ENCODE measurements at places on chromosomes 7 and 10.

DNA sequence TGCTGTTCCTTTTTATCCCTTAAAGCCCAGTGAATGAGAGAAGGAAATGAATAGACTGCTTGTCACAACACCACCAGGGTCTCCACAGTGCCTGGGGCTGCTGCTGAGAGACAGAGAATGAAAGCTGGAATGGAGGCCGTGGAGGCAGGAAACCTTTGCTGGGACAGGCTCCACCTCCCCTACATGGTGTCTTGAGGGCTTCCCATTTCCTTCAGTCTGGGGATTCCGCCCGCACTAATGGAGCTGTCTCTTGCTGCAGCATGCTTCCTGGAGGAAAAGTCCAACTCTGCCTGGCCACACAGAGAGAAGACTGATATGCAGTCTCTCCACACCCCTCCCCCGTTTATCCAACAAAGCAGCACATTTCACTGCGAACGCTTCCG is 54.5 kb downstream of the LRRC4 start:
- no peak for DNase-seq

DNA sequence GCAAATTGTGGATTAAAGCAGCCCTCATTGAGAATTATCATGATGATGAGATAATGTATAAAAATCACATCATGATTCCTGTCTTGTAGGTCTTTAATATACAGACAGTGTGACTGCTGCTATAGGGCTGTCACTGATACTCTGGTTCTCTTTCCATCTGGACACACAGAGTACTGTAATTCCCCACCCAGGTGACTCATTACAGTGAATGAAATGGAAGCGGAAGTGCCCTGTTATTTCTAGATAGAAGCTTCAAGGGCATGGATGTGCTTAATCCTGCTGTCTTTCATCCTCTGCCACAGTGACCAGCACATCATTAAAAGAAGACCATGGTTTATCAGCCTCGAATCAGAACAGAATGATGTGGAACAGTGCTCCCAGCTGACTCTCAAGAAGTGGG is 1234.0 kb downstream of the SORCS3 start:
- DNase-seq: no peak

DNA sequence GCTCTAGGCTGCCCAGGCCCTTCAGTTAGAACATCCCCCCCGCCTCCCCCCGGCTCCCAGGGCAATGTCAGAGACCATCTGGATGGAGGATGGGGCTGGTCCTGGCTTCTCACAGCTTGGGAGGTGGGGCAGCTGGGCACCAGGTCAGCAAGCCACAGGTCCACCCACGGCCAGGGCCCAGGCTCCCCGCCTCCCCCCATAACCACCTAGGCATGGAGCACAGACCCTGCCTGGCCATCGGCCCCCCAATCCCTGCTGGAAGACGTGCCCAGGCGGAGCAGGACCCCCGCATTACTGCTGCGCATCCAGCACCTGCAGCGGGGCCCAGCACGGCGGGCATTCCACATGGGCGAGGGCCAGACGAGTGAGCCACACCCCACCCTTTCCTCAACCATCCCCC is 169.6 kb downstream of the ELFN1 start:
- no peak for DNase-seq

- DNase-seq: no peak
These were observed 123.3 kb downstream of the WDR37 start for GRCh38 chr10:1179346-1180070.
